ENCODE measurements at places on chromosomes 5 and 9. TPM values are rescaled to one million over a fixed set of nuclear protein-coding genes. Genes with fewer than 3 reads are reported as not detected.

- DNase-seq: no peak
Observed at GRCh38 chr5:153168241-153168640, 322.2 kb upstream of the GRIA1 start.

DNA sequence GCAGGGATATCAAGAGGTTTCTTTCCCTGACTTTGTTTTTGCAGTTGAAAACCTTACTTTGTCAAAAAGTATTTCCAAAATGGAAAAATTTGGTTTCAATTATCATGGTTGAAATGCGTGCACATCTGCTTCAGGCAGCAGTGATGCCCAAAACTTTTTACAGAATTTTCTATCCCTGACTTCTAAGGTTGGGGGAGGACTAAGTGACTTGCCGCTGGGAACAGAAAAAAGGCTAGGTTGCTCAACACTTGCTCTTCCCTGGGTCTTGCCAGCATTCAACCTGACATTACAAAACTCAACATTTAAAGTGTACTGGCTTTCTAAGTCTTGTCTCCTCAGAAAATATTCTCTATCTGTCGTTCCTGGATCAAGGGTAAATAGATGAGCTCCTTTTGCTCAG, 4.7 kb downstream of the KLHL3 start:
- no peak for DNase-seq

DNA sequence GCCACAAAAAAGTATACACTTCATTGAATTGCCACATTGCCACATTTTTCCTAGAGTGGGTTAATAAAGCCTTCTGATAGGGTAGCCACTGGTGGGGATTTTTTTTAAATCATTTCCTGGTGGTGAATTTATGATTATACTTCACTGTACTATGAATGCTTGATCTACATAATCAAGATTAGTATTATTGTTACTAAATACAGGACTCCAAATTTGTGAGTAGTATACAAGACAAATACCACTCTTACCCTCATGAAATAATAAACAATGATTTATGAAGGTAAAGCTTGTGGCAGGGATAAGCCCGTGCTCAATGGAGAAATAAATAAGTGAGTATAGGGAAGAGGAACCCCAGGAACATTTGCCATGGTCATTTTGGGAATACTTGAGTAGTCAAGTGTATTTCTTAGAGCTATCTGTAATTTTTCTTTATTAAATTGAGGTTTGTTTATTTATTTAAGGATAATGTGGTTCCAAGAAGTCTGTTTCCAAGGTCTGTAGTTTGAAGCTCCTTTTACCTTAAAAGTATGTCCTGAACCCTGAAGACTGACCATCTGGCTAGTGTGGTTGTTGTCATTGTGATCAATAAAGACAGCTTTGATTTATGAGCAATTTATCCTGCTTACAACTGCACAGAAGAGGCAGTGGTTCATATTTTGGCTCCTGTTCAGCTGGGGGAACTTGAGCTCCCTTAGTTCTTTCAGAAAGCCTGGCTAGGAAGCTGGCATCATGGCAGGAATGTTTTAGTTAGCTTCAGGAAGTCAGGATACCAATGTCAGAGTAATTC, 118.6 kb downstream of the ZSWIM6 start:
- DNase-seq: no peak

GRCh38 chr9:132372177-132373095, 17.6 kb upstream of the SETX start:
- DNase-seq: peak; percentile 61

DNA sequence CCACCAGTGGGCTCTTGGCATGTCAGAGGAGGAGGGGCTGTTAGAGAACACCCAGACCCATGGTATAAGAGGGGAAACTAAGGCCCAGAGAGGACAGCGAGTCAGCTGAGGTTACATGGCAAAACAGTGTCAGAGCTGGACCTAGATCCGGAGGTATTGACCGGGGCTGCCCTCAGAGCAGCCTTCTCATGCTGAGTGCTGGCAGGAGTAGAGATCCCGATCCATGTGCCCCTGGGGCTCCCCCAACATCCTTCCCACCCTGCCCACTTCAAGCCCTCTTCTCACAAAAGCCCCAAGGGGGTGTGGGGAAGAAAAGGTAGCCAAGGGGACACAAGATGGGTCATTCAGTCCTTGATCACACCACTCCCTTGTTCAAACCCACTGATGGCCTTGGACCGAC, 19.9 kb downstream of the CSF1R start:
- DNase-seq: no peak

DNA sequence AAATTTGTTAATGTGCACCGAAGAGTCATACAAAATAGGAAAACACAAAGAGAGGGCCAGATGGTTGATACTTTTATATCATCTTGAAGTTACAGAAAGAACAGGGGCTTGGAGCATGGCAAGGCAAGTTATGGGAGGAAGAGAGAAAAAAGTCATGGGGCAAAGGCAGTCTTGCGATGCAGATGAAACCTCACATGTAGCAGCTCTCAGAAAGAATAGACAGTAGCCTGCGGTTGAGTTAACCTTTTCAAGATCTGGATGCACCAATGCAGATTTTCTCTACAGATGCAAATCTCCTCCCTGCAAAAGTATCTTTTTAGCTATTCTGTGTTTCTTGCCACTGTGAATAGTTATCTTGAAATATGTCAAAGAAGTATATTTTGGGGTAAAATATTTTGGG, 243.9 kb downstream of the TMEM167A start:
- DNase-seq: no peak

DNA sequence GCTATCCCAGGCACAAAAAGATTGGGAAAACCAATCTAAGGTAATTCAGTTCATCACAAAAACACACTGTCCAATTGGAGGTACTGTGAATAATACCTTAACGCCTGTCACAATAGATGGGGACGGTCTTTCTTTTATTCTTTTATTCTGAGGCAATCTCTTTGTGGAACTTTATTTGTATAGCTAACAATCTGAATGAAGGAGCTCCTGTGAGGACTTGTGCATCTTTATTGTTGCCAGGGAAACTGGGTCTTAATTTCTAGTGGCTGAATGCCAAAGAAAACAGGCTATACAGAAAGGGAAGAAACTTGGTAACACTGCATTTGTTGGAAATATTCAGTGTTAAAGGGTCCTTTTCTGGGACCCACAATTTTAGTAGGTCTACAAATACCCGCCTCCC, 546.9 kb upstream of the C9orf72 start:
- DNase-seq: no peak

The NUTM2F gene
- not detected for total RNA-seq

The TMEM252 gene
- not detected for total RNA-seq

The ADGRD2 gene
- total RNA-seq: not detected

Measured in psoas muscle (tissue), 8 donors.